ENCODE measurements at places on chromosomes 7 and 10.

- DNase-seq, result no peak
Measured at GRCh38 chr10:28060031-28060607, 61.2 kb upstream of the ODAD2 start.

- DNase-seq, result no peak
Measured at GRCh38 chr7:29285861-29286260, 91.3 kb downstream of the CHN2 start.

DNA sequence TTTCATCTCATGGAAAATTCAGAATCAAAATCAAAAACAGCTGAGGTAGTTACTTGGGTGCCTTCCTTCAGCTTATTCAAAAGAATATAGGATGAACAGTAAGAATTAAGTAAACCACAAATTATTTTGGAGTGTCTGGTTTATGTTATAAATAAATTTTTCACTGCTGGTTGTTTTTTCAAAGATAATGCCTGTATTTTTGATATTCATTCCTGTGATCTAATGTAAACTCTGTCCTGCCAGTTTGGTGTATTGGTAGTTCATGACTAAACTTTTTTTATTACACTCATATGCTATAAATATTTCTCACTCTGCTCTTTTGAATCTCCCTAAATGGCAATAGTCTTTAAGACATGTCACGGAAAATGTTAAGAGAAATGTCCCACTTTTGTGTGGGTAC, 11.6 kb upstream of the RAB11FIP2 start:
- DNase-seq, result no peak

GRCh38 chr7:91912494-91912893, 28.2 kb upstream of the AKAP9 start:
- no peak for DNase-seq

DNA sequence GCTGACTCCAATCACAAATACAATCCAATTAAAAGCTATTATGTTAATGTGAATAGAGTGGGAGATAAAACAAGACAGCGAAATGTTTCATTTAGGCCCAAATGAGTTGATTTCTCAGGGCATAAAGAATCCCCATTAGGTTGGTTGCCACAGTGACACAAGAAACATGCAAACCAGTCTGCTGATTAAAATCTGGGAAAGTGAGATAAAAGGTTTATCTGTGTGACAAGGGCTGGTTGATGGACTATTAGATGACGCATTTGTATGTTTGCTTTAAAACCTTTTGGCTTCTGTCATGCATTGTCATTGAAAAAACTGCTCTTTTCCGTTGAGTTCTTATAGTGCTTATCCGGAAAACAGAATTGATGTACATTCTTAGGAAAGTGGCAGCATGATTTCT, 658.2 kb downstream of the GATA3 start:
- no peak for DNase-seq

DNA sequence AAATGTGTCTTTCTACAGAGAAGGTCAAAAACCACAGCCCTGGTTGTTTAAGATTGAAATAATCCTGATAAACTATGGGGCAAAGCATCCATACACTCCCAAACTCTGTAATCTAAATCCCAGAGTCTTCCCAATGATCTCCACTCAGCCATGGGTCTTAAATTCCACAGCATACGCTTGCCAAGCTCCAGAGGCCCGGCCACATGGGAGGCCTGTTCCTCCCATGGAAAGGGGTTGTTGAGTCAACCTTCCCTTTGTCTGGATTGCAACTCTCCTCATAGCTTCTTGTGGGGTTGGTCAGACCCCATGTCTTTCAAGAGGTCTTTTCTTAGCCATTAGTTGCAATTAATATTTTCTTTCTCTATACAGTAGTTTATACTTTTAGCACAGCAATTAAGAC, 718 bp upstream of the STEAP4 start:
- DNase-seq, result no peak

- DNase-seq, result no peak
Measured at GRCh38 chr7:101109368-101109767, 17.5 kb upstream of the SERPINE1 start.

DNA sequence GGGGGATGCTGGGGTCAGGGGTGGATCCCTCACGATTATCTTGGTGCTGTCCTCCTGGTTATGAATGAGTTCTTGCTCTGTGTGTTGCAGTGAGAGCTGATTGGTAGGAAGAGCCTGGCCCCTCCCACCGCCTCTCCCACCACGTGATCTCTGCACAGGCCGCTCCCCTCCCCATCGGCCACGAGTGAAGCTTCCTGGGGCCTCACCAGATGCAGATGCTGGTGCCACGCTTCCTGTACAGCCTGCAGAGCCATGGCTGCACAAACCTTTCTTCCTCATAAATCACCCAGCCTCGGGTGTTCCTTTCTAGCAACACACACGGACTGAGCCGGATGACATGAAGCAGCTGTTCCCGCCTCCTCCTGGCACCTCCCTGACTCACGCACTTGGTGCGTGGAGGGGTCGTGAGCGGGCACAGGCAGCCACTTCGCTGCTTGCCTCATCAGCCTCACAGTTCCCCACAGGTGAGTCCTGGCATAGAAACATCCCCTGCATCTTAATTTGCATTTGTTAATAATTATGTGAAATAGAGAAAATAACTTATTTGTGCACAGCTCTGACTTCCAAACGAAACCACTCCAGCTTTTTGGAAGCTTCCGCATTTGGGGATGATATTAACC, 210.8 kb downstream of the ADARB2 start:
- DNase-seq, result no peak

DNA sequence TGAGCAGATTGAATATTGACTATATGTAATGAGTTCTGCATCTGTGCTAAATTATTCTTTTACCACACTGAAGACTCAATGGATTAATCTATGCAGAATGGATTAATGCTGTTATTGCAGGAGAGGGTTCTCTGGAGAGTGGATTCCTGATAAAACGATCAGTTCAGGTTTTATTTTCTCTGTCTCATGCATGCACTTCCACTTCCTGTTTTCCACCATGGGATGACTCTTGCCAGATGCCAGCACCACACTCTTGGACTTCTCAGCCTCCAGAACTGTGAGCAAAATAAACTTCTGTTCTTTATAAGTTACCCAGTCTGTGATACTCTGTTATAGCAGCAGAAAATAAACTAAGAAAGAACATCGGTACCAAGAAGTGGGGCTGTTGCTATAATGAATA, 207.5 kb downstream of the KCND2 start:
- DNase-seq, result no peak

GRCh38 chr10:48445932-48446331, 139.5 kb downstream of the MAPK8 start:
- no peak for DNase-seq

- no peak for DNase-seq
Measured at GRCh38 chr10:80509403-80510161, 28.1 kb upstream of the SH2D4B start.

GRCh38 chr7:95688931-95689495, 83.3 kb upstream of the DYNC1I1 start:
- no peak for DNase-seq

DNA sequence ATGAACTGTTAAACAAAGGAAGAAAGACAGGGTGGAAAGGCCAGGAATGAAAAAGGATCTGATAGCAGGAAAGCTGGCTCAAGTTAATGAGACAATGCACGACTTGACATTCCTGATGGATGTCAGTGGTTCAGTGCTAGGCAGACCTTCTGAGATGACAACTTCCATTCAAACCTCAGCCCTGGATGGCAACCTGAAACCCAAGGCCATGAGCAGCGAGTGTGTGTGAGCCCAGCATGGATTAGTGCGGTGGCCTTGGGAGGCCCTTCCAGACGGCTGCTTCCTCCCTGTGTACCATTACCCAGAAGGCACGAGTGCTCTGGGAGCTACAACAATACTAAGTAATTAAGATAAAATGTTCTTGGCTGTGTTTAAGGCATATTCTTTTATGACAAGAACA, 18.8 kb downstream of the TRIL start:
- DNase-seq, result no peak

- DNase-seq, result no peak
Measured at GRCh38 chr7:121837462-121837861, 35.5 kb upstream of the PTPRZ1 start.

DNA sequence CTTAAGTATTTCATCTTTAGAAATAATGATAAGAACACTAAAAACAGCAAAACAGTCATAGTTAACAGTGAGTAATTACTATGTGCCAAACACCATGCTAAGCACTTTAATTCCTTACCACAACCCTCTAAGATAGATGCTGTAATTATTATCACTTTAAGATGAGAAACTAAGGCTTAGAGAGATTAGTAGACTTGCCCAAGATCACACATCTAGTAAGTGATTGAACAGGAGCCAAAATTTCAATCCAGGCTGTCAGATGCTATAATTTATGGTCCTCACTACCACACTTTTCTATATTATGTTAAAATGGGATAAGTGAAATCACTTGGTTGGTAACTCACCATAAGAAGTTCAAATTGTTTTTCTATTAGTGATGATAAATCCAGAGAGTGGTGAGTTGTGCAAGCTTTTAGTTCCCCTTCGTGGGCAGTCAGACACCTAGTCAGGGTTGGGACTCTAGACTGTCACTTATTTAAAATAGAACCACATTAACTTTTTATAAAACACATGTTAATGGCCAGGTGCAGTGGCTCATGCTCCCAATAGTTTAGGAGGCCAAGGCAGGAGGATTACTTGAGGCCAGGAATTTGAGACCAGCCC, 85.9 kb upstream of the GATA3 start:
- no peak for DNase-seq

DNA sequence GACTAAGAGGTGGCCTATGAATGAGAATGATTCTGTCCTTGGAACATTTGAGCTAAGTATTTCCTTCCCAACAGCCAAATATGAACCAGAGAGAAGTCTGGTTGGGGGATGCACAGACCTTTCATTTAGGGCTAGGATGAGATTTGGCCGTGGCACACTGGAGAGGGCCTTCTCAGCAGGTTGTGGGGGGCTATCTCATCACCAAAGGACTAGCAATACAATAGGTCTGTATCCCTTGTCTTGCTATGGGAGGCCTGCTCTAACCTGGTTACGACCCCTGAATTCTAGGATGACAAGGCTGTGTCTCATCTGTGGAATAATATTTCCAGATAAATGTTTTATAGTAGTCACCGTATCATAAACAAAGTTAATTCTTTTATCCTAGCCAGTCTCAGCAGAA, 133.0 kb downstream of the CHRM2 start:
- no peak for DNase-seq

GRCh38 chr7:10696064-10696463, 277.6 kb upstream of the PHF14 start:
- no peak for DNase-seq

GRCh38 chr10:67280405-67280804, 354.6 kb downstream of the LRRTM3 start:
- DNase-seq, result no peak

- peak; percentile 33 for DNase-seq
Measured at GRCh38 chr10:10589540-10590303, 427.9 kb upstream of the CELF2 start.
